Sigmoid colon (tissue), 7 donors: ENCODE measurements at places on chromosomes 4 and X. TPM values are rescaled to one million over a fixed set of nuclear protein-coding genes. Genes with fewer than 3 reads are reported as not detected.

The HAUS7 gene
- polyA plus RNA-seq, result 18.3 TPM

The SYTL4 gene
- polyA plus RNA-seq, result 10.5 TPM

The DMP1 gene
- not detected for polyA plus RNA-seq

The TMEM154 gene
- 0.69 TPM for polyA plus RNA-seq

The CORIN gene
- under 0.01 TPM for polyA plus RNA-seq
